ENCODE measurements at places on chromosomes 1 and 21. TPM values are rescaled to one million over a fixed set of nuclear protein-coding genes. Genes with fewer than 3 reads are reported as not detected.

Gene CYP4B1
- total RNA-seq, result not detected

Gene CTXND2
- not detected for total RNA-seq

- DNase-seq, result no peak
These were observed 39.7 kb downstream of the NME7 start for GRCh38 chr1:169327875-169328274.

Gene ADAMTS1
- 17.8 TPM for total RNA-seq

Gene PTBP2
- total RNA-seq, result 67.4 TPM

Gene INAVA
- 37.2 TPM for total RNA-seq

GRCh38 chr1:240652961-240653409 is 41.0 kb upstream of the GREM2 start:
- no peak for DNase-seq

GRCh38 chr1:178953538-178954324 is 72.0 kb upstream of the FAM20B start:
- DNase-seq, result no peak
